ENCODE measurements at places on chromosomes 7 and 10.
A peak's percentile ranks its signal among the peaks of the same experiment; 100 is the strongest.

DNA sequence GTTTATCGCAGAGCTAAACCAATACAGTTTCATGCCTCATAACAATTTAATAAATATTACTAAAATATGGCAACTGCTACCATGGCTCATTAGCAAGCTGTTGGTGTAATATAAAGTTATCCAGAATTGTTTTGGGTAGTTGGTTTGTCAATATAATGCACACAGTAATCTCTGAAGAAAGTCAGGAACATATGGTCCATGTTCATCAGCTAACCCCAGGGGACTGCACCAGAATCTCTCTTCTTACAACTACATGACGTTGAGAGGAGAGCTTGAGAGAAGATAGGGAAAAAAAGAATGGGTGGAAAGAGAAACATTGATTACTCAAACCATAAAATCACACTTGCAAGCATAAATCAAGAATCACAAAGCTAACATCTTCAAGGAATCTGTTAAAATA lies 333.7 kb downstream of the NRG3 start:
- no peak for DNase-seq

- no peak for DNase-seq
Observed at GRCh38 chr7:116239434-116239833, 29.1 kb downstream of the TES start.

DNA sequence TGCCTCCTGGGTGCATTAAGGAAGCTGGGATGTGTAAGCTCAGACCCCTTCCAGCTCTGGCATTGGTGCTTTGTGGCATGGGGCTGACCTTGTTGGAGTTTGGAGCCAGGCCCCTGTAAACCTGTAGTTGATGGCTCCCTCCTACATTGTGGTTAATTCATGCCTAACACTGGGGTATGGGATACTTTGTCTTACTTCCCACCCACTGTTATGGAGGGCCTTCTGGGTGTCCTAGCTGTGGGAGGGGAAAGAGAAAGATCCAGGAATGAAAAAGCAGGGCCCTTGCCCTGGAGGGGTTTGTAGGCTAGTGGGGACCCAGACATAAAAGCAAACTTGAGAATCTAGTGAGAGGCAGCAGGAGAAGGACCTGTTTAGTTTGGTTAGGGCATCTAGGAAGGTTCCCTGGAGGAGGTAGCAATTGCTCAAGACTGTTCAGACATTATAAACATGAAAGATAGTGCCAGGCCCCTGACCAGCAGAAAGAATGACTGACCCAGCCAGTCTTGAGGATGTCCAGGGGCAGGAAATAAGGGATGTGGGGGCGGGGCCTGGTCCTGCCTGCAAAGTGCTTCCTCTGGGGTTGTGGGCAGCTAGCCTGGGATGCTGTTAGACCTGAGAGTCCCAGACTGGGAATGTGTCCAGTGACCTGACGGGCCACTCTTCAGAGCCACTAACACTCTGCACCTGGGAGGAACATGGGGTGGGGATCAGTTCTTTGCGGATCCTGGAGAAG lies 6.6 kb downstream of the ADAMTS14 start:
- no peak for DNase-seq

GRCh38 chr7:44646921-44647636 lies 40.7 kb downstream of the OGDH start:
- no peak for DNase-seq

DNA sequence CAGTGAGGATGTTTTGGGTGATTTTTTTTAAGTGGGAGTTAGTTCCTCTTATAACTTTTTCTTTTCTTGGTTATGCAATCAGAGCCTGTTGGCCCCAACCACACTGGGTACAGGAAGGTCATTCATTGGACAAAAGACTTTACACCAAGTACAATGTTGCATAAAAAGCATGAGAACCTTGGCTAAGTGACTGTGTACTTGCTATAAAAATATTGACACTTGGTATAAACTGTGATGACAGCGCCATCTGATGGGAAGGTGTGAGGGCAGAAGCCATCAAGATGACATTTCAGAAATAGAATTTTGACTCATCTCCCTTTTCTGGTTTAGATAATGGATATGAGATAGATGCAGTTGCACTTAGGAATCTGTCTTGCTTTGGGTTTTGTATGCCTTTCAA lies 126.4 kb upstream of the CCDC6 start:
- DNase-seq, result peak; percentile 3

- no peak for DNase-seq
Observed at GRCh38 chr7:151489498-151489897, 30.2 kb downstream of the RHEB start.

GRCh38 chr10:12919574-12919973 lies 81.9 kb downstream of the CCDC3 start:
- no peak for DNase-seq

- no peak for DNase-seq
Observed at GRCh38 chr7:53835301-53835700, 706.9 kb upstream of the VSTM2A start.

- no peak for DNase-seq
Observed at GRCh38 chr7:35416568-35416967, 162.7 kb upstream of the TBX20 start.

GRCh38 chr10:62098278-62099121 lies 170.1 kb downstream of the RTKN2 start:
- DNase-seq, result no peak

DNA sequence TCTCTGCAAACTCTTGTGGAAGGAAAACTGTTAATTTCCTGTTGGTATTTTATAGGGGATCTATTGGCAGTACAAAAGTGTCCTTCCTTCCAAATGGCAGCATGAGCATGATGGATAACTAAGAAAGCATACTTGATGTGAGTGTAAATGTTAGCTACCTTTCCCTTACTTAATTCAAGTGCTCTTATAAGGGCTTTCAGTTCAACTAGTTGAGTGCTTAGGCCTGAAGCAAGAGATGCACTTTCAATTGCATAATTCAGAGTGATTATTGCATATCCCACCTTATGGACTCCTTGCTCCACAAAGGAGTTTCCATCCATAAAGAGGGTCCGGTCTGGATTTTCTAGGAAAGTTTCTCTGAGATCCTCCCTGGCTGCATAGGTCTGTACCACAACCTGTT lies 56.3 kb upstream of the CYP2C8 start:
- no peak for DNase-seq

GRCh38 chr7:99408379-99409191 lies at the start of the genes BUD31 and PDAP1:
BUD31 (plus strand) TSS chr7:99408969; CDS start chr7:99411093, 2,124 bp downstream.
PDAP1 (minus strand) TSS chr7:99408597; CDS start chr7:99408548, 49 bp downstream.
- peak; percentile 90 for DNase-seq

GRCh38 chr7:7446616-7447015 lies 89.1 kb downstream of the COL28A1 start:
- no peak for DNase-seq

DNA sequence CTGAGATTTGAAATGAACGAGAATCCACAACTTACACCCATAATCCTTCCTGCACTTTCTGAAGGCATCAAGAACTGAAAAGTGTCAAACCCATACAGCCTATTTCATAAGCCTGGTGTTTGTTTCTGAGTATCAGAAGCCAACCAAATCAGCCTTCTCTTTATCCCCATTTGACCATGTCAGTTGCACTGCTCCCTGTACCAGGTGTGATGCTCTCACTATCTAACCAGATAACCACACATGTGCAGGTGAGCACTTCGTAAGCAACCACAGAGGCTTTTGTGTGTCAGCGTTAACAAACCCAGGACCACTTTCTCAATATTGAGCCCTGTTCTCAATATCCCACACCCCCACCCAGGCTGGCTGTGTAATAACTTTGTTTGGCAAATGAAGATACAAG lies 114.4 kb downstream of the DOCK4 start:
- DNase-seq, result no peak

DNA sequence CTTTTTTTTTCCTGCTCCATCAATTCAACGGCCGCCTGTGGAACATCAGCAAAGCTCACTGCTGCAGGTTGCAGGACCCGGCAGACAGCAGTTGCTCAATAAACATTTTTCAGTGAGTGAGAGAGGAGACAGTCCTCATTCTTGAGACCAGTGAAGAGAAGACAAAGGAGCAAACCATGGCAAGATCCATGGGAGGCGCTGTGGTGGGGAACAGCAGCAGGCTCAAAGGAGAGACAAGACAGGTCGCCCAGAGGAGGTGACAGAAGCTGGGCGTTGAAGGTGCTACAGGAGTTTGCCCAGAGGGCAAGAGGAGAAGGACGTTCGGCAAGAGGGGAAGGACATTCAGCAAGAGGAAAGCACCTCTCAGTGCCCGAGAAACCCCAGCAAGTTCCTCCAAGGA lies 74.5 kb upstream of the FGFR2 start:
- no peak for DNase-seq

DNA sequence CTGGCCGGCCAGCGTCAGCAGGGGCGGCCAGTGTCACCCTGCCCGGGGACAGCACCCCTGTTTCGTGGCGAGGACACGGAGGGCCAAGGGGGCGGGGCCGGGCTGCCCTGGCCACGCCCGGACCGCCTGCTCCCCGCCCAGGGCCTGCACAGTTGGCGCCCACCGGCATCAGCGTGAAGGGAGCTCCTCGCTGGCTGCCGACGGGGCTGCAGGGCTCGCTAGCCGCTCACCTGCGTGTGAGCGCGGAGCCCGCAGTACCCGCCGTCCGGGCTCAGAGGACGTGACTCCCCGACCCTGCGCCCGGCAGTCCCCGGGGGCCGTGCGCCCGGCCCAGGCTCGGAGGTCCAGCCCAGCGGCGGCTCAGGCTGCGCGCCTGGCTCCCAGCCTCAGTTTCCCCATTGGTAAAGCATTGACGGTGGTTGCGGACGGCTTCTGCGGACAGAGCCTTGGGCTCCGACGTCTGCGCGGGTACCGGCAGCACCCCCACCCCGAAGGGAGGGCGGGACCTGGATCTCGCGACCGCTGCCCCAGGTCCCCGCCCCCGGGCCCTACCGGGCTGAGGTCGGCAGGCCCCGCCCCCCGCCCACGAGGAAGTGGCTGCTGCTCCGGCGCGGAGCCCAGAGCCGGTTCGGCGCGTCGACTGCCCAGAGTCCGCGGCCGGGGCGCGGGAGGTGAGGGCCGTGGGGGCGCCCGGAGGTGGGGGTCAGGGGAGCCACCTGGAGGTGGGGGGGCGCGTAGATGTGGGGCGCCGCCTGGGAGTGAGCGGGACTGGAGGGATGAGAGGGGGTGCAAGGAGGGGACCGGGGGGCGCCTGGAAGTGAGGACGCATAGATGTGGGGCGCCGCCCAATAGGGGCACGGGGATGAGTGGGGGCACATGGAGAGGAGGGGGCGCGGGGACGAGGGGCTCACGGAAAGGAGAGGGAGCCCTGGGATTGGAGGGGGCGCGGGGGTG lies at the start of gene ARPC1B:
Gene ARPC1B, plus strand, starts transcription at position 620 of the 954 bp plus-strand sequence. CDS start 10,985 bp downstream, outside the sequence.
- DNase-seq, result peak; percentile 78

- no peak for DNase-seq
Observed at GRCh38 chr7:69635555-69636185, 37.4 kb downstream of the AUTS2 start.

DNA sequence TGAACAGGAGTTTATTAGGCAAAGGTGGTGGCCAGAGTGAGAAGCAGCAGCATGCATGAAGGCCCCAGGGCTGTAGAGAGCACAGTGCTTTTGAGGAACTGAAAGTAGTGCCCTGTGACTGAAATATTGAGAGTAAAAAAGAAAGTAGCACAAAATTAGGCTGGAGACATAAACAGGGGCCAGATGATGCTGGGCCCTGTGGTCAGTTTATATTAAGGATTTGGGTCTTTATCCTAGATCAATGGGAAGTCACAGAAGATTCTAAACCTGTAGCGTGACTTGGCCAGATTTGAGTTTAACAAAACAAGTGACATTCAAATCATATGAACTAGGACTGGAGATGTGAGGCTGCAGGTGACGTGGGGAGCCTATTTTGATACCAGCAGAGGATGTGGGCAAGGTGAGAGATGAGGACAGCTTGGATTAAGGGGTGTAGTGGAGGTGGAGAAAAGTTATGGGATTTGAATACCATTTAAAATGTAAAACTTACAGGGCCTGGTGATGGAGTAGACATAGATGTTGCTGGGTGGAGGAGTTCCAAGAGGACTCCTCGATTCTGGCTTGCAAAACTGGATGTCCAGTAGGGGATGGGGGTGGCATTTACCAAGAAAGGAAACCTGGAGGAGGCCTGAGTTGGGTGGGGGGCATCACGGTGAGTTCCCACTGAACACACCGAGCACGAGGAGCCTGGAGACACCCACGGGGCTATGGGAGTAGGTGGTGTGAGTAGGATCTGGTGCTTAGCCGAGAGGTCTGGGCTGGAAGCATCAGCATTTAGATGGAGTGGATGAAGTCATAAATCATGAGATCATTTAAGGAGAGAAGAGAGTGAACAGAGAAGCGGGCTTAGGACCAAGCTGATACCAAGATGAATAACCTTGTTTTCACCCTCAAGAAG lies 52.8 kb downstream of the HHEX start:
- no peak for DNase-seq

DNA sequence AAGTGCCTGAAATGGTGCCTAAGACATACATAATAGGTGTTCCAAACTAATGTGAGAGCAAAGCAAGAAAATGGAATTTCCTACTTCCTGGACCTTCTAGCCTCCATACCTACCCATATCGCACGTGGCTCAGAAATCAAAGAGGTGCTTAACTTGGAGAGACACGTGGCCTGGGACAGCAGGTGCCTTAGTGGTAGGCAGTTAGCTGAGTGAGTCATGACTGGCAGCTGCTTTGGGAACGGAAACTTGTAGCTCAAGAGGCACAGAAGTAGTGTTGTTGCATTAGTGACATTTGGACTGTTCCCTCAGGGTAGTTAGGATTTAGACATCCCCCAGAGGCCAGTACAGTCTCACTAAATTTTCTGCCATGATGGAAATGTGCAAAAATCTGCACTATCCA lies 12.0 kb upstream of the BMPER start:
- no peak for DNase-seq

- no peak for DNase-seq
Observed at GRCh38 chr10:126536656-126537055, 133.8 kb downstream of the C10orf90 start.

DNA sequence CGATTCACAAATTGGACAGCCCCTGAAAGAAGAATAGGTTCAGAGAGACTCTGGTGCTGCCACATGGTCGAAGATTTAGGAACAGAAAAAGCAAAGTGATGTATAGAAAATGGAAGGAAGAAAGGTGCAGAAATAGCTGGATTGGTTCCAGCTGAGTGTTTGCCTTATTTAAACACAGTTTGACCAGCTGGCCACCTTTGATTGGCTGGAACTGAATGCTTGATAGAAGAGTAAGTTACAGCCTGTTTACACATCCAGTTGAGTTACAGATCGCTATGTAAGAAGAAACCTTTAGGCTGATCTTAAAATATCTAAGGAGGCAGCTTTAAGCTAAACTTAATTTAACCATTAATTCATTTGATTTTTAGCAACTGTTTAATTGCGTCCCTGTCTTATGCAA lies 40.3 kb upstream of the KAT6B start:
- no peak for DNase-seq

- no peak for DNase-seq
Observed at GRCh38 chr10:96685306-96685705, 35.0 kb downstream of the PIK3AP1 start.

- no peak for DNase-seq
Observed at GRCh38 chr10:125521721-125522680, 161.0 kb downstream of the TEX36 start.

DNA sequence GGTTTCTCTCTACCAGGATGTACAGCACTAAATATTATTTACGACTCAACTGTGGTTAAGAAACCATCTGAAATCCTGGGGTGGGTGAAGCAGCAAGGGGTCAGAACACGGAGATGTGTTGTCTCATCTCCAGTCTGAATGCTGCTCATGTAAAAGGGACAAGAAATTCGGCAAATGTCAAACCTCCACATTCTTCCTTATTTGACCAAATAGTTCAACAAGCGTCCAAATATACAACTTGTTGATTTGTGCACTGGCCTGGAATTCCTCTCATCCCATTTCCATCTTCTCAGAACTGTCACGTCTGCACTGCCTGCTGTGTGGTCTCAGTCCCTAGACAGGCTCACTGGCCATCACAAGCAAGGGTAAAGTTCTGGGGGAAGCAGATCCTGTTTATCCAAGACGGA lies 520.0 kb downstream of the PARD3 start:
- DNase-seq, result no peak

- no peak for DNase-seq
Observed at GRCh38 chr10:132774902-132775863, 10.8 kb downstream of the NKX6-2 start.

GRCh38 chr10:49651917-49652316 lies 27.5 kb upstream of the C10orf53 start:
- no peak for DNase-seq

Data from effector CD4-positive, alpha-beta T cell (primary cell).